ENCODE measurements at places on chromosomes 2 and 18.

DNA sequence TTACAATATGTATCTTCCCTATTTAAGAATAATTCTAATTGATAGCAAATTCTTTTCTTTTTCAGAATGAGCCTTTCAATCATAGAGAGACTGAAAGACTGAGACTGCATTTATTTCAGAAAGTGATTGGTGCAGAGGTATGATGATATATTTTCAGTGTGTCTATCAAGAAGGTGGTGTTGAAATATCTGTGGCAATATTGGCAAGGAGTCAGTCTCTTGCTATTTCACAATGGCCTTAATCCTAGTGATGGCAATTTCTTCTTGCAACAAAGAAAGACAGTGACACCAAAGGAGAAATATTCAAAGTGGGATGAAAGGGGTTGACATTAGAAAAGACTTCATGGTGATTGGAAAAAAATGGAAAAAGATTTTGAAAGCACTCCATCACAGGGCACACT, 21.7 kb upstream of the ZBTB14 start:
- DNase-seq: no peak

- no peak for DNase-seq
Measured at GRCh38 chr2:159647667-159648066, 31.3 kb upstream of the BAZ2B start.

DNA sequence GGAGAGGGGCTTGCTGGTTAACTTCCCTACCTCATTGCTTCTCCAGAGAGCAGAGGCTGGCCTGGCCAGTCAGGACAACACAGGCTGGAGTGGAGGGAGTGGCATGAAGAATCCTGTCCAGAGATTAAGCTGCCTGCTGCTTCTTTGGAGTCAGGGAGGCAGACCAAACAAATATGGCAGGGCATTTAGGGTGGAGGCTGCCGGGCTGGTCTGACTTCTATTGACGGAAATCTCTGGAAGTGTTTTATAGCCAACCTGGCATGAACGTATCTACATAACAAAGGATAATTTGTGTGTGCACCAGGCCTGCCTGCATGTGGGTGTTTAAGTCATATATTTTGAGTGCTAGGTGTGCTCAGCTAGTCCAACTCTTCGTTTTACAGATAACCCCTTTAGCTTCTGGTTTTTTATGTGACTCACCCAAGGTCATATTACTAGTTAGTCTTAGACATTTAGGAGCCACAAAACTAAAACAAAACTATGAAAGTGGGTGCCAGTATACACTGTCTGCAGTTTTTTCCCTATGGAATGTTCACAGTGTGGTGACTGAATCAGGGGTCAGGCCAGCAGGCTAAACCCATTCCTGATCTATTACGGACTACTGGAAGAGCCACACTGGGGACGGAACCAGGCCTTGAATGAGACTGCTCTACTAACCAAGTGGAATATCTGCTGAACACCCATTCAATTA, 5.5 kb downstream of the NPC1 start:
- DNase-seq: peak; percentile 92

- DNase-seq: no peak
Measured at GRCh38 chr2:2633017-2633416, 301.9 kb upstream of the MYT1L start.

GRCh38 chr2:50118905-50119702, 912.8 kb downstream of the NRXN1 start:
- no peak for DNase-seq

- DNase-seq: no peak
Measured at GRCh38 chr2:207831584-207832248, 62.0 kb upstream of the FZD5 start.

GRCh38 chr2:152548996-152549395, 168.3 kb downstream of the PRPF40A start:
- peak; percentile 47 for DNase-seq

GRCh38 chr2:104939570-104940217, 85.8 kb downstream of the POU3F3 start:
- no peak for DNase-seq

DNA sequence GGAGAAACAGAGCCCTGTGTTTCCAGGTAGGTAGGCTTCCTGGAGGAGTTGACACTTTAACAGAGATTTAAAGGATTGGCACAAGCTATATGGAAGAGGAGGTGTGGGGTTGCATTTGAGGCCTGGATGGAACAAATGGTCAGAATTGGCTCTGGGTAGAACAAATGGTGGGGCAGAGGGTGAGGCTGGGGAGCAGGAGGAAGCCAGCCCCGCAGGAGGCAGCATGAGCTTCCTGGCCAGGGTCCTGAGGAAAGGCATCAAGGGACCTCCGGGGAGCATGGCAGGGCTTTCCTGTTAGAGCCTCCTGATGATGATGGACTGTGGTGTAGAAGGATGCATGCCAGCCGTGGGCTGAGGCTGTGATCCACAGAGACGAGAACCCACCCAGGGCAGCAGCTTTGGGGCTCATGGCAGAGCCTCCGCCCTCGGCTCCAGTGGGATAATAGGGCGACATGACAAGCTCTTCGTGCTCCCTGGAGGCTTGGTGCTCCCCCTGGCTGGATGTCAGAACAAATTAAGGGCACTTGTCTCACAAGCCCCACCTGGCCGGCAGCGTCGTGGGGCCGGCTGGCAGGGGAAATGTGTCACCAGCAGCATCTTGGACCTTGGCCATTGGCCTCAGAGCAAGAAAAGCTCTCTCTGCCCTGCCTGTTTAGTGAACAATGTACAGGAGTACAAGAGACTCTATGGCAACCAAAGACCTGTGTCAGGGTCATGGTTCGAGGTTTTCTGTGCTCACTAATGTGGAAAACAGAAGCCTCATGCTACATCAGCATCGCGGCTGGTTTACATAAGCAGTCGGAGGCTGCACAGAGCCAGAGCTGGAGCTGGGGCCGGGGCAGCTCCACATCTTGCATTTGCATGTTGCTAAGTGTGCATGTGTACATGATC, 153.5 kb downstream of the MYCN start:
- DNase-seq: no peak

- DNase-seq: no peak
Measured at GRCh38 chr2:11628675-11629074, 41.3 kb downstream of the NTSR2 start.

DNA sequence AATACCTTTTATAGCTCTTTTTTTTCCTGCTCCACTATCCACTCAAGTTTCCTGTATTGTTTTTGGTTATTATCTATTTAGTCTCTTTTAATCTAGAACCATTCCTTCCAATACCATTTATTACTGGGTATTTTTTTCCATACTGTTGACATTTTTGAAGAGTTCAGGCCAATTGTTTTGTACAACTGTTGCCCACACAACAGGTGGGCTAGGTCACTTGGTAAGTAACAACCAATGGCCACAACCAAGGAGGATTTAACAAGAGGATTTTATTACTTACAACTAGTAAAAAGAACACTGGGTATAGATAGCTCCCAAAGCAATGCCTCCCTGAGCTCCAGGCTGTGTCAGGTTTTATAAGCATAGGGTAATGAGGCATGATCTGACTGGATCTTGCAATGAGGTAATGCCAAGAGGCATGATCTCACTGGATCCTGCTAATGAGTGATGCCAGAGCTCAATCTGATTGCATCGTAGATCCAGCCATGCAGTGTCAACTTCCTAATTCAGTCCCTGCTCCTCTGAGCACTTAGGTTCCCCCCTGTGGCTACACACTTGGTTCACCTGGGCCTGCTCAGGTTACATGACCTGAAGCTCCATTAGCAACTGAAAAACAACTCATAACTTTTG, 7.1 kb upstream of the CEP68 start:
- DNase-seq: no peak

GRCh38 chr18:22956226-22956625, 23.1 kb downstream of the RBBP8 start:
- no peak for DNase-seq

DNA sequence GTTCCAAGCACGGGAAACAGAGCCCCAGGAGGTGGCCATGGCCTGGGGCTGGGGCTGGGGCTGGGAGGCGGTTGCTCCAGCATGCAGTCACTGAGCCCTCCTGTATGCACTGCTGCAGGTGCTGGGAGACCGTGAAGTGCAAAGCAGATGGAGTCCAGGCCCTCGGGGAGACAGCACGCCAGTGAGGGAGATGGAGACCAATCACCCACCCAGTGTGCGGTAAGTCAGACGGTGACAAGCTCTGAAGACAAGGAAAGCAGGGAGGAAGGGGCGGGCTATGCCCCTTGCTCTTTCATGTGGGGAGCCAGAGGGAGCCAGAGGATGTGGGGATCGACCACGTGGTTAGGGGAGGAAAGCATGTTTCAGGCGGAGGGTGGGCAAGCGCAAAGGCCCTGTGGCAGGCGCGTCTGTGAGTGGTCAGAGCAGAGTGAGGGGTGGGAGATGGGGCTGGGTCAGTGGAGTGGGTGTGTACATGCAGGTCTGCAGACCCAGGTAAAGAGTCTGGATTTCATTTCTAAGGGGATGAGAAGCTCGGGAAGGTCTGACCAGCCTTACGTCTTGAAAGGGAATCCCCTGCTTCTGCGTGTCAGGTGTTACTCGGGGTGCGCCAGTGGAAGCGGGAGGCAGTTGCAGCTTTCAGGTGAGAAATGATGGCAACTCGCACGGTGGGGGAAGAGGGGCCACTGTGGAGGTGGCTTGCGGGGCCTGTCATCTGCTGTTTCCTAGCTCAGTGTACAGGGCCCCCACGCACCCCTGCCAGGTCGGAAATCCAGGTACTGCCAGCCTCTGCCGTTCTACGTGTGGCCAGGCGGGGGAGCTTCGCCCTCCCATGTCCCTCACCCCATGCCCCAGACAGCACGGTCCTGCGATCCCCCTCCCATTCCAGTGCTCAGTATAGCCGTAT, 19.4 kb downstream of the RRM2 start:
- no peak for DNase-seq

- no peak for DNase-seq
Measured at GRCh38 chr2:145769011-145769716, 1249.2 kb upstream of the ZEB2 start.

GRCh38 chr2:118841828-118842461, 5.5 kb downstream of the EN1 start:
- no peak for DNase-seq

DNA sequence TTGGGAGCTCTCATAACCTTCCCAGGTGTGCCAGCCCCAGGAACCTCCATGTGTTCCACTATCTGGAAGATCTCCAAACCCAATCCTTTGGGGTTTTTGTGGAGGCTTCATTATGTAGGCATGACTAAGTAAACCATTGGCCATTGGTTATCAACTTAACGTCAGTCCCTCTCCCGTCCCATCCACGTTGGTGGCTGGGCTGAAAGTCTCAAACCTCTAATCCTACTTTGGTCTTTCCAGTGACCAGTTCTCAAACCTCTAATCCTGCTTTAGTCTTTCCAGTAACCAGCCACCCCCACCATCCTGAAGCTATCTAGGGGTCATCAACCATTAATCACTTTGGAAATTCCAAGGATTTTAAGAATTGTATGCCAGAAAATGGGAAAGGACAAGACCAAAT, 704.7 kb upstream of the TMEFF2 start:
- no peak for DNase-seq

DNA sequence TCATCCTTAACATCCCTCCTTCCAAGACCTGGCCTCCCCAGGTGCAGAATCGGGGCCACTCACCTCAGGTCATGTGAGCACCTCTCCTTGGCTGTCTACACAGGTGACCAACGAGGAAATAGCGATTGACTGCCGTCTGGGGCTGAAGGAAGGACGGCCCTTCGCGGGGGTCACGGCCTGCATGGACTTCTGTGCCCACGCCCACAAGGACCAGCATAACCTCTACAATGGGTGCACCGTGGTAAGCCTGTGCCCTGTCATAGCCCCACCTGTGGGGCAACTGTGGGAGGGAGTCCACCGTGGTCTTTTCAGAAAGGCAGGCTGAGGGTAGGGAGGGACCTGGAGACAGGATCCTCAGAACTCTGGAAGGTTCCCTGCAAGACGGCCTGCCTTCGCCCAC, 54.3 kb downstream of the BOLA3 start:
- no peak for DNase-seq

DNA sequence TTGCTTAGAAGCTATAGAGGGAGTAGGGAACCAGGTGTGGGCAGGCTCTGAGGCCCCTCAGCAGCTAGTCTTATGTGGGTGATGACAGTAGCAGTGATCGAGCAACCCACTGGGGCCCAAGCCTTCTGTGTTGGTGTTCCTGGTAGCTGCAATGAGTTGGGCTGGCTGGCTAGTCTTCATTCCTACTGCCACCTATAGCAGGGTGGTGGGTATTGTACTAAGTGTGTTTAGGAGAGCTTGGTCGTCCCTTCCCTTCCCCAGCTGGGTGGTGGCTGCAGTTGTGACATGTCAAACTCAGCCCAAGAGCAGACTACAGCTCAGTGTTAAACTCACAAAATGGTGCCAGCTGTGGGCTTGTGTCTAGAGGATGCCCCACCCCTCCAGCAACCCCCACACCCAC, 486.1 kb upstream of the UBE2E3 start:
- DNase-seq: no peak

DNA sequence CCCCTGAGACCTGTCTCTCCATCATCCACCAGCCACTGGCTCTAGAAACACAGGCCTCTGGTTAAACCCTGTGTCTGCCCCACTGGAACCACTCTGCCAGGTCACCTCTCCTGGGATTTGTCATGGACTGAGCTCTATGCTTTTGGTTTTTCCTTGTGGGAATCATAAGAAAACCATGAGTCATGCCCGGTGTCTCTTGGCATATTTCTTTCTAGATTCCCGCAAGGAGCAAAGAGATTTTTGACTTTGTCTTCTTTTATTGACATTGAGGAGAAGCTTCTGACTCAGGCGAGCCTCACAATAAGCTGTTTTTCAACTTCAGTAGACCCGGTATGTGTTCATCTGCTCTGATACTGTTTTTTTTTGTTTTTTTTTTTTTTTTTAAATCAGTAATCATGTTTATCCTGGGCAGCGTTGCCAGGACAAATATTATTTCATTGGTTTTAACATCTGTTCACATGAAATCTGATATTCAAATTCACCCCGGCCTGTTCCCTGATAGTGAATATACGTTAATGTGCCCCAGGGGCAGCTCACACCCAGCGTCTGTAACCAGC, 207.1 kb downstream of the ACKR3 start:
- DNase-seq: no peak

GRCh38 chr18:7603259-7604000, 36.3 kb downstream of the PTPRM start:
- DNase-seq: no peak
